ENCODE measurements at places on chromosomes 7 and 10.

GRCh38 chr7:5203183-5203537, 13.1 kb downstream of the WIPI2 start:
- DNase-seq = no peak

GRCh38 chr10:87865241-87865881, 1.9 kb downstream of the PTEN start:
- DNase-seq = no peak

- no peak for DNase-seq
Observed at GRCh38 chr7:73353243-73353642, 25.3 kb downstream of the FKBP6 start.

DNA sequence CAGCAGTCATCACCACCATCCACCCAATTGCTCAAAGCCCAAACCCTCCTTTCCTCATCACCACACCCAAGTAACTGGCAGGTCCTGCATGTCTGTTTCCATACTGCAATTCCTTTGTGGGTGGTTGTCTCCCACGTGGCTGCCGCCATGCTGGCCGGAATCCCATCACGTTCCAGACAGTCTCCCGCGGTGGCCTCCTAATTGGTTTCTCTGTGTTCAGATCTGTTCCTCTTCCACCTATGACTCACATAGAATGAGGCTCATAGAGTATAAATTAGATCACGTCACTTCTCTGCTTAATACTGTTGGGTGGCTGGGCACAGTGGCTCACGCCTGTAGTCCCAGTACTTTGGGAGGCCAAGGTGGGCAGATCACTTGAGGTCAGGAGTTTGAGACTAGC, 813.0 kb downstream of the TYW1 start:
- DNase-seq = no peak

DNA sequence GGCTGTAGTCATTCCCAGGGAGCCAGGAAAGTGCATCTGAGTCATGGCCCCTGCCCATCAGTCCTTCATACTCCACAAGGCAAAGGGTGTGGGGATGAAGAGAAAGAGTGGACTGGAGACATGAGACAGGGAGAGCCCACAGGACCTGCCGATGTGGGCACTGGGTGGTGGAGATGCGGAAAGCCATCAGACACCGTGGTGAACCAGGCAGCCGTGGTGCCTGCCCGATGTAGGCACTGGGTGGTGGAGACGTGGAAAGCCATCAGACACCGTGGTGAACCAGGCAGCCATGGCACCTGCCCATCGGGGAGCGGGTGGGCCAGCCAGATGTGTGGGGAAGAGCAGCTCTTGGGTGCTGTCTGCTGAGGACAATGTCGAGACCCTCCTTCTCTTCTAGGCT, 58.6 kb downstream of the AFAP1L2 start:
- DNase-seq = no peak

DNA sequence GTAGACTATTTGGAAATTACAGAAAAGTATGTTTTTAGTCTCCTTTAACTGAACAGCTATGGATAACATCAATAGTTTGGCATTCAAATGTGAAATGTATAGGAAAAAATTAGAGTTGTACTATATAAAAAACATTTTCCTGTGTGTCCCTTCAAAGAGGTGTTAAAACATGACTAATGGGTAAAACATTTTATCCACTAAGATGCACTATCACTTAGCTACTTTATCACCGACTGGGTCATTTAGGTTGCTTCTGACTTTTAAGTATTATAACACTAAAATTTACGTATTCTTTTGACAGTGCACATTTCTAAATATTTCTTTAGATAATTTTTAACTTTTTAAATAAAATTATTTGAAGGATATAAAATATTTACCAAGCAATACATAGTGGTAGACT, 77.6 kb downstream of the UBE2H start:
- no peak for DNase-seq

DNA sequence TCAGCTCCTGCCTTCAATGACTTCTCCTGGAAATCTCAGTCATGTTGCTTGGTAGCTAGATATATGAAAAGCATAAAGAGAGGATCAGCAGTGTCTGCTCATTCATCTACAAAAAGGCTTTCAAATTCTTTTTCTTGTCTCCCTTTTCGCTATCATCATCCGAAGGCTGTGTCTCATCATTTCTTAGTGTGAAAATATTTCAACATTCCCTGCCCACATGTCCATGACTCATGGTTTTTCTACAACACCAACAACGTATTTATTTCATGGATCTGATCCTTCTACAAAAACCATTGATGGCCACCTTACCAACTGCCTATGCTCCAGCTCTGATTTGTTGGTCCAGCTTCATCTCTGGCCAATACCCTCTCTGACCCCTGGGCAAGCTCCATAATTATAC, 472.5 kb upstream of the GHITM start:
- no peak for DNase-seq
